Tracheal epithelial cell (primary cell): ENCODE measurements at places on chromosomes 7 and 10. TPM values are rescaled to one million over a fixed set of nuclear protein-coding genes. Genes with fewer than 3 reads are reported as not detected.

SCIN gene
- total RNA-seq = 0.21 and 5.3 TPM in 2 replicates

ZNF775 gene
- 3.4 and 3.8 TPM in 2 replicates for total RNA-seq

FAM25G gene
- not detected in 2 replicates for total RNA-seq

CREB5 gene
- total RNA-seq = 0.64 and 10.6 TPM in 2 replicates

SUN3 gene
- not detected in 2 replicates for total RNA-seq

ADAM12 gene
- total RNA-seq = 5.1 TPM in 1 of 2 replicates, not detected in the other

EVX1 gene
- not detected in 2 replicates for total RNA-seq

C10orf67 gene
- total RNA-seq = not detected in 2 replicates

IQUB gene
- total RNA-seq = 0.24 and 0.43 TPM in 2 replicates

CRPPA gene
- 0.43 and 0.96 TPM in 2 replicates for total RNA-seq

TRIM4 gene
- total RNA-seq = 21.4 and 40.1 TPM in 2 replicates

ATG9B gene
- 0.24 TPM in 1 of 2 replicates, not detected in the other for total RNA-seq

UPF2 gene
- 11.6 and 14.1 TPM in 2 replicates for total RNA-seq

MOGAT3 gene
- total RNA-seq = not detected in 2 replicates

CNPY4 gene
- total RNA-seq = 3.0 and 4.8 TPM in 2 replicates

TMEM236 gene
- not detected in 2 replicates for total RNA-seq

SFXN2 gene
- total RNA-seq = 1.9 and 3.4 TPM in 2 replicates

FAM221A gene
- 1.2 and 1.9 TPM in 2 replicates for total RNA-seq

MYH16 gene
- under 0.01 and 1.2 TPM in 2 replicates for total RNA-seq

VGF gene
- total RNA-seq = 0.24 TPM in 1 of 2 replicates, not detected in the other

FAM53B gene
- total RNA-seq = 30.1 and 46.9 TPM in 2 replicates

CNNM2 gene
- total RNA-seq = 3.9 and 5.8 TPM in 2 replicates

CLDN3 gene
- total RNA-seq = 2.7 TPM in 1 of 2 replicates, not detected in the other

DNA2 gene
- 3.8 and 5.1 TPM in 2 replicates for total RNA-seq
